Fibroblast of skin of left quadriceps (primary cell): ENCODE measurements at places on chromosomes 13 and 19.

DNA sequence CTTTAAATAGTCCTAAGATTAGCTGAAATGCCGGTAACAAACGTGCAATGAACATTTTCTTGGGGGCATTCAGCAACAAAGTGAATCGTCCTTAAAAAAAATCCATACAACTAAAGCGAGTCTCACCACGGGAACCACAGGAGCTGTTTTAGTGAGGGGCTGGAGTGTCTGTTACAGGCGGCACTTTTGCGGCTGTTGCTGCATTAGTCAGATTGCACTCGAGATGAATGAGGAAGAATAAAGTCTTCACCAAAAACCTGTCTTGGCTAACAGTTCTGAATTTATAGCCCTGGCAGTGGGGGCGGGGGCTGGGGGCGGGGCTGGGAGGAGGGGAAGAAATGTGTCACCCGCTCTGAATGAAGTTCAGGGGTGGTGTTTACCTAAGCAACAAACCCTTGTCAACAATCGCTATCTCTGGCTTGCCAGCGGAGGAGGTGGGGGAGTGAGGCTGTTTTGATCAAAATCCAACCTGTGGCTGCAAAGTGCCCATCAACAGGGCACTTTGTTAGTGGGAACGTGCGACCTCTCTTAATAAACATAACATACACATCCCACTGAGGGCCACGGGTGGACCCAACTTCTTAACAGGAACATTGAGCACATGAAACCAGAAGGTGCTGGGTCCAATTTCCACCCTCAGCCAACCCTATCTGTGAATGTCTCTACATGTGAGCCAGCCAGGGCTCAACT lies 44.5 kb downstream of the RFX2 start:
- no peak for DNase-seq

DNA sequence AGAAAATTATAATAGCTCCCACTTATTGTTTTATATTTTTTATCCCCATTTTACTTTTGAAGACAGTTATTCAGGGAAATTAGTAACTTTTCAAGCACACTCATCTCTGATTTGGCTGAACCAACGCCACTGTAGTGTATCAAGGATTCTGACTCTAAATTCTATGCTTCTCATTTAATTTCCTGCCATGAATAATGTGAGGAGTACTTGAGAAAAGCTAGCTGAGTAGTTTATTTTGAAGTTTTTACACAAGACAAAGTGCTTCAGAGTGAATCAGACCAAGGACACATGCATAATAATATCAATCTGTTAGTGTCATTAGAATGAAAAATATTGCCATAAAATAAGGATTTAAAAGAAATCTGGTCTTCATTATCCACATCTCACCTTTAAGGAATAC lies 329.9 kb downstream of the SLITRK6 start:
- DNase-seq, result no peak

DNA sequence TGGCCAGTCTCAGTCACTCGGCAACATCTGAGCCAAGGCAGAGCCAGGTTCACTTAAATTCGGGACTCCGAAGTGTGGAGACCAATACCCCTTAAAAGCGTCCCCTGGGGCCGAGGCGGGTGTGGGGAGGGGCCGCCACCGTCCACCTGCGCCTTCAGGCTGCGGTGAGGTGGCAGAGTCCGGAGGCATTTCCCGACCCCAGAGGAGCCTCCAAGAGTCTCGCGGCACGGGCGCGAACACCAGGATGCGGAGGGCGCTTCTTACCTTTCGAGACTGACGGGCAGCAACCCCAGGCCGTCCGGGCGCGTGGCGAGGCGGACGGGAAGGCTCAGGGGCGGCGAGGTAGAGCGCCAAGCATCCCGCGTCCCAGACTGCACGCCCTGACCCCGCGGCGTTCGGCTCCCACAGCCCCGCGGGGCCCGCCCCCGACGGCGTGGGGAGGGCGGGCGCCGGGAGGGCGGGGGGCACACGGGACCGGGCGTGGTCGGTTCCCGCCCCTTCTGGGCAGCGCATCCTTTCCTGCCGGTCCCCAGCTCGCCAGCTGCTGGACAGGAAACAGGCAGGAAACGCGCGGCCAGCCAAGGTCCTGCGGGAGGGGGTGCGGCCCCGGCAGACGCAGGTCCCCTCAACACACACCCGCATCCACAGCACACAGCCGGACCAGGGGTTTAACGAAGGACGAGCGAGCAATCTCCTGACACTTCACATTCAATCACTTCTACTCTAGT lies at the start of gene THSD1:
Gene THSD1 (minus strand): TSS at position 406 of the 728 bp plus-strand sequence. CDS start 3,572 bp downstream, outside the sequence.
- no peak for DNase-seq

GRCh38 chr13:113367771-113368170 lies 3.8 kb upstream of the GRTP1 start:
- no peak for DNase-seq

DNA sequence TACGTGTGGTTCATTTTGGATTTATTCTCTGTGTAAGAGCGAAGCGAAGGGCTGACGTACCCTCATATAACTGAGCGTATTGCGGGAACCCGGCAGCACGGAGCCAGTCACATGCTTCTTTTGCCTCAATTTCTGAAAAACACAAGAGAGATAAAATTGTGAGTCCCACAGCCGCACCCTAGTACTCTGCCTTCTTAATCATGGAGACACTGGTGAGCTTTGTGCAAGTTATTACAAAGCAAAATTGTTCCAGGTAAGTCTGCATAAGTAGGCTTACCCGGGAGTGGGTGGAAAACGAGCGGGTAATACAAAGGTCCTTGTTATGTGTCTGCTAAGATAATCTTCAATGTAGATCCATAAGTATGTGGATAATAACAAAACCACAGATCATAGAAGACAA lies 118.1 kb downstream of the STARD13 start:
- no peak for DNase-seq

GRCh38 chr13:113596321-113597200 lies 12.0 kb downstream of the TFDP1 start:
- no peak for DNase-seq

DNA sequence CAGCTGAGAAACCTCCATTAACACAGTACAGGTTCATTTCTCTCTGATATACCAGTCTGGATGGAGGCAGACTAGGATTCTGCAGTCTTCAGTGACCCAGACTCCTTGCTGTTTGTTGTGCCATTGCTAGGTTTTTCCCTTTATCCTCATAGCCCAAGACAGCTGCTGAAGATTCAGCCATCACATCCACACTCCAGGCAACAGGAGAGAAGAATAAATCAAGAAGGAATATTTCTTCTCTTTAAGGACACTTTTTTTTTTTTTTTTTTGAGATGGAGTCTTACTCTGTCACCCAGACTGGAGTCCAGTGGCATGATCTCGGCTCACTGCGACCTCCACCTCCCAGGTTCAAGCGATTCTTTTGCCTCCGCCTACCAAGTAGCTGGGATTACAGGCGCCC lies 14.3 kb downstream of the CLPTM1 start:
- no peak for DNase-seq

DNA sequence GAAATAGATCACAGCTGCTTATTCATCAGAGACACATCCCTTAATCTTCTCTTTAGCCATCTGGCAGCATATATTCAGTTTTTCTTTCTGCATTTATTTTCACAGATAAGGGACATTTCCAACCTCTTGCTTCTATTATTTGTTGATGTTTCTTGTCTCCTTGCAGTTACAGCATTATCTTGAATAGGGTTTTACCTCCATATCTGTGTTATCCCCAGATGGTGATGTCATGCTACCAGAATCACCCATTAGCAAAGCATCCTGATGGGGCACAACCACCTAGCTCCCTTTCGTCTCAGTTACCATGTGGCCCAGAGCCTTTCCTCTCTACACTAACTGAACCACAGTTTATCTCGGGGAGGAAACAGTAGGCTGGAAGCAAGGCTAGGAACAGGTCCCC lies 483.9 kb downstream of the FOXO1 start:
- DNase-seq, result no peak

GRCh38 chr13:70042193-70042592 lies 65.4 kb upstream of the ATXN8OS start:
- DNase-seq, result no peak

GRCh38 chr13:52012512-52012836 lies 276 bp downstream of the ALG11 start:
- no peak for DNase-seq

- no peak for DNase-seq
Observed at GRCh38 chr19:58154287-58154678, 3.7 kb upstream of the ZNF329 start.
